ENCODE measurements at places on chromosomes 16 and 17.

GRCh38 chr16:77063676-77064016 is 127.3 kb upstream of the MON1B start:
- DNase-seq: no peak

- DNase-seq: no peak
Measured at GRCh38 chr17:37300683-37301082, 75.1 kb upstream of the C17orf78 start.

DNA sequence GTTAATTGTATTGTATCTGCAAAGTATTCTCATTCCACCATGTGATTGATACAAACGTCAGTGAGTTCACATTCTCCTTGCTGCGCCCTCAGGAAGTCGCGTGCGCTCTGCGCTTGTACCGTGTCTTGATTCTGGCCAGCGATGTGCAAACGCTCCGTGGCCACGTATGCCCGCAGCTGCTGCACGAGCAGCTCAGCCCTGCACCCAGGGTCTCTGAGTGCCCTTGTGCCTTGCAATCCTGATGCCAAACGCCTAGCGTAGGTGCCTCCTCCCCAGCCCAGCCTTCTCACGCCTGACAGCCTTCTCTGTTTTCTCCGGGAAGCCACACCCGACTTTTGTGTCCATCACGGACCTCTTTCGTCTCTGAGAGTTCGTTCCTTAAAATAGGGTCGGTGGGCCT is 9.4 kb downstream of the ZNF469 start:
- no peak for DNase-seq

GRCh38 chr17:41733348-41734138 is 900 bp downstream of the HAP1 start:
- no peak for DNase-seq

- DNase-seq: no peak
Measured at GRCh38 chr17:30273373-30273772, 18.4 kb downstream of the BLMH start.

GRCh38 chr17:17176341-17176740 is 29.8 kb downstream of the PLD6 start:
- no peak for DNase-seq

DNA sequence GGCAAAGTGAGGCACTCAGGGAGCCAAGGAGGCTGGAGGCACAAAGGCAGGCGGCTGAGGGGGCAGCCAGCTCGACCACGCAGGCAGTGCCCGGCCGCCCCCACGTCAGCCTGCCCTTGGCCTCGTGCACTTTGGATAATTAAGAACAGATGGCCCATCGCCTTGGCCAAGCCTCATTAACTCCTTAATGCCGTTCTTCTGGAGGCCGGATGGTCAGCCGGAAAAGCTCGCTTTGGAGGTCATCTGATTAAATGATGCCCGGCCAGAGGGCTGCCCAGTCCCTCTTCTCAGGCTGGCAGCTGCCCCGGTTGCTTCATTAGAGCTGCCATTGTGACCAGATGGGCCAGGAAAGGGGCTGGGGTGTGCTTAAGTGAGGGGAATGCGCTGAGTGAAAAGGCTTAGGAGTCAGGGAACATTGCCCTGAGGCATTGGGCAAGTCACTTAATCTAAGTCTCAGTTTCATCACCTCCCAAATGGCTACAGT is 364.0 kb downstream of the NPIPA8 start:
- DNase-seq: no peak

DNA sequence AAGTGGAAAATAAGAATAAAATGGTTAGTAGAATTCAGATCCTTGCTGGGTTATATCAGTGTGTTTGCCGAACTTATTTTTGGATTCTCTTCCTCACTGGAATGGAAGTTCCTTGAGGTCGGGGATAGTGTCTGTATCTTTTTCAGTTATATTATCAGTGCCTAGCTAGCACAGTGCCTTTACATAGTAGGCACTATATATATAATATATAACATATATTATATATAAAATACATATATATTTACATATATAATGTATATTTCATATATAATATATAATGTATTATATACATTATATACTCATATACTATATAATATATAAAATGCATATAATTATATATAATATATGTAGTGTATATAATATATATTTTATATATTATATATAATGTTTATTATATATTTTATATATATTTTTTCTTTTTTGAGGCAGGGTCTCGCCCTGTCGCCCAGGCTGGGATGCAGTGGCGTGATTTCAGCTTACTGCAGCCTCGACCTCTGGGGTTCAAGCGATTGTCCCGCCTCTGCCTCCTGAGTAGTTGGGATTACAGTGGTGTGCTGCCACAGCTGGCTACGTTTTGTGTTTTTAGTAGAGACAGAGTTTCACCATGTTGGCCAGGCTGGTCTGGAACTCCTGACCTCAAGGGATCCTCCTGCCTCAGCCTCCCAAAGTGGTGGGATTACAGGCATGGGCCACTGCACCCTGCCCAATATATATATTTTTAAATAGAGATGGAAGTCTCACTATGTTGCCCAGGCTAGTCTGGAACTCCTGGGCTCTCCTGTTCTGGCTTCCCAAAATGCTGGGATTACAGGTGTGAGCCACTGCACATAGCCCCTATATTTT is 3.2 kb downstream of the NFATC3 start:
- no peak for DNase-seq
